Naive thymus-derived CD8-positive, alpha-beta T cell (primary cell): ENCODE measurements at places on chromosomes 7 and 10.

- DNase-seq, result no peak
Observed at GRCh38 chr7:47739891-47740290, 158.0 kb upstream of the TNS3 start.

- no peak for DNase-seq
Observed at GRCh38 chr7:48158404-48158803, 12.9 kb upstream of the ABCA13 start.

GRCh38 chr7:153017223-153017622, 257.7 kb downstream of the ACTR3B start:
- no peak for DNase-seq

- no peak for DNase-seq
Observed at GRCh38 chr10:91210014-91210413, 10.4 kb upstream of the PCGF5 start.

GRCh38 chr7:151696721-151697514, 177.2 kb upstream of the RHEB start:
- no peak for DNase-seq

DNA sequence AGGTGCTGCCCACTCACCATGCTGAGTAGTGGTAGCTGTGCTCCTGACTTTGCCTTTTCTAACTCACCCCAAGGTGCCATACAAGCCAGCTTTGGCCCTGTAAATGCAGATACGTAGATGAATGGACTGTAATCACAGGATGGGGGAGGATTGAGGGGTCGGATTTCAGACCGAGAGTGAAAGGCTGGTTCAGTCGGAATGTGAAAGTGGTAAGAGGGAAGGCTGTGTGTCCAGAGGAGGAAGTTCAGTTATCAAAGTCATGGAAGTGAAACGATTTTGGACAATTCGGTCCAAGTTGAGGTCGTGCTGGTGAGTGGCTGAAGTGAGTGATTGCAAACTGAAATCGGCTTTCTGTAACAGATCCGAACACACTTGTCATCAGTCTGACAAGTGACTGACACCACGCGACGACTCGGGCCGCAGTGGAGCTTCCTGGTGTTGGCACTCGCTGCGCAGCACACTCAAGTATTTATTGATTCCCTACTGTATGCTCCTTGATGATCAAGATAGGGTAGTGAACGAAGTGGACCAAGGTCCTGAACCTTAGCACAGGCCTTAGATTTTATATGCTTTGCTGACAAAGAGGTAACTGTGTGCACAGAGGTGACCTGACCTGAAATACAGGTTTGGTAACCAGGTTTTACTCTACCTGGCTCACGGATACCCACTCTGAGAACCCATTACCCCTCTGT, 10.5 kb downstream of the ZNF282 start:
- DNase-seq, result no peak

DNA sequence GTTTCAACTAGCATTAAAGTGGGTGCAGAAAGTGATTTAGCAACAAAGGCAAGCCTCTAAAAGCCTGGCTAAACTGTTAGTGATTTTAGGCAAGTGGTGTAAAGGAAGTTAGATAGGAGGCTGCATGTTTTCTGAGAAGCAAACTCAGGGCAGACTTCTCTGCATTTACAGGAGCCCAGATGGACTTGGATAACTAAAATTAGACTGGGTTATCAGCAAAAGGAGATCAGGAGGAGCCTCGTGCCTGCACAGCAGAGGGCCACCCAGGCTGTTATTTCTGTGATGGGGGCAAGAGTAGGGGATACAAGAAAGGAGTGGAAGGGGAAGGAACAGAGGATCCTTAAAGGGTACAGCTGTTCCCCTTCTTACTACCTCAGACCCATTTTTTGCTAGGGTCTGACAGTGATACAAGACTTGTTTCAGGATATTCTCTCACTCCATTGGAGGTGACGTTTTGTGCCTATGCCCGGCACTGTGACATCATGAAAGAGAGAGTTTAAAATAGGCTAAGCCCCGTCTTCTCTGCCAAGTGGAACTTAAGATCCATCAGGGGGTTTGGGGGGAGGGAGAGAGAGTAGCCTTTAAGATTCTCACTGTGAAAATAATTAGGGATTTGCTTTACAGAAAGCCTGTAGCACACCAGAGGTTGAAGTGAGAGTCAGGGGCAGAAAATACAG, 49.6 kb upstream of the PDCD4 start:
- no peak for DNase-seq

- DNase-seq, result no peak
Observed at GRCh38 chr10:110141185-110141584, 66.2 kb upstream of the MXI1 start.

DNA sequence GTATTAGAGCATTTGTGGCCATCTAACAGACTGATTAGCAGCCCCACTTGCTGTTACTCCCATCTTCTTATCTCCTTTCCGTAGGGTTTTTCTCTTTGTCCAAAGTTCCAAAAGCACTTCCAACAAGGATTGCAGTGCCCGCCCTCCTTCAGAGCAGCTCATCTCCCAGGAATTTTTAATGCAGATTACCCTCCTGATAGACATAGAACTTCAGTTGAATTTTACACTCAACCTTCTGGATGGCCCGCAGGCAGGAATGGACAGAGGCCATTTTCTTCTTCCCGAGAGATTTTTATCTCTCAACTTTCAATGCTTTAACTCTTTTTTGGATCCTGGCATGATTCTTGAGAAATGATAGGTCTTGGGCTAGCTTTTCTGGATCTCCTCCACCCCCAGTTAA, 23.3 kb downstream of the PRKG1 start:
- no peak for DNase-seq
